Activated CD4-positive, alpha-beta T cell treated with anti-CD3 and anti-CD28 coated beads, Interleukin-2, amount 50 U/mL, for 1 hour (primary cell): ENCODE measurements at places on chromosomes 4 and X.
A peak's percentile ranks its signal among the peaks of the same experiment; 100 is the strongest.

DNA sequence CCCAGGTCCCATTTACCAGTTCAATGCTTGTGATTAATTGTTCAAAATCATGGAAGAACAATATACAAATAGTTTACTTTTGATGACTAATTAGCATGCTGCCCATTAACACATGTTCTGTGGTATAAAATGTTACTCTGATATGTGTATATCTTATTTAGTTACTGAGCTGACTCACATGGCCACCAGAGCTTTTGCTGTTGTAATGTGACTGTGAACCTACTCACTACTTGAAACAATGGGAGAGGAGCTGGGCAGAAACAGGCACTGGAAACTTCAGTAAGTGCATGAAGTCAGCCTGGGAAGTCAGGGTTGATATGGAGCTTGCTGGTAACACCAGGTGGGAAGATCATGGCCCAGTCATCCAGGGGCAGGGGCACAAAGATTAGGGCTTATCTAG lies 72.7 kb upstream of the MAD2L1 start:
- no peak for DNase-seq

- no peak for DNase-seq
These were observed 1036.2 kb upstream of the GRID2 start for GRCh38 chr4:91267543-91267942.

GRCh38 chr4:155787113-155787710 lies 28.4 kb downstream of the GUCY1B1 start:
- no peak for DNase-seq

DNA sequence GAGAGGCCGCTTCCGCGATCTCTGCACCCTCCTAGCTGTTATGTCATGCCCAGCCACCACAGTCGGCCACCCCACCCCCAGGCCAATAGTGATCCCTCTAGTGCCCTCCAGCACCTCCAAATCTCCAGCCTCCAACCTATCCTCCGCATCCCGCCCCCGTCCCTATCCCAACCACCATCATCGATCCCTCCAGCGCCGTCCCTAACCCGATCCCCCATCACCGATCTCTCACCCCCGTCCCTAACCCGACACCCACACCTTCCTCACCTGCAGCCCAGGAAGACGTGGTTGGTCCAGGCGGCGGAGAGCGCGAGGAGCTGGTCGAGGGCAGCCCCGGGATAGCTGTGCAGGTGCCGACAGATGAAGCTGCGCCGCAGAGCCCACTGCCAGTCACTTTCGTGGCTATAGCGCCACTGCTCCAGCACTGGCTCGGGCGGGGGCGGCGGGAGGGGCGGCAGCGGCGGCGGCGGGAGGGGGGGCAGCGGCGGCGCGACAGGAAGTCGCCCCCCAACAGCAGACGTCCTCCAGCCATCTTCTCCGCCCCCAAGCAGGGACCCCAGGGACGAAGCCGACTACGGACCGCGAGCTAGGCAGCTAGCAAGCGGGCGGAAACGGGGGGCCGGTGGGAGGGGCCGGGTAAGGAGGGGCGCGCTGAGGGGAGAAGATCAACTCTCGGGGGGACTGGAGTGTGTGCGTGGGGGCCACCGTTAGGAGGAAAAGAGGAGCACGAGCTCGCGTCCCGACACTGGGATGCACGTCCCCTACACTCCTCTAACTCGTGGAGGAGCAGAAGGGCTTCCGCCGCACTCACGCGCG lies 552 bp downstream of the NKRF start:
- peak; percentile 47 for DNase-seq

DNA sequence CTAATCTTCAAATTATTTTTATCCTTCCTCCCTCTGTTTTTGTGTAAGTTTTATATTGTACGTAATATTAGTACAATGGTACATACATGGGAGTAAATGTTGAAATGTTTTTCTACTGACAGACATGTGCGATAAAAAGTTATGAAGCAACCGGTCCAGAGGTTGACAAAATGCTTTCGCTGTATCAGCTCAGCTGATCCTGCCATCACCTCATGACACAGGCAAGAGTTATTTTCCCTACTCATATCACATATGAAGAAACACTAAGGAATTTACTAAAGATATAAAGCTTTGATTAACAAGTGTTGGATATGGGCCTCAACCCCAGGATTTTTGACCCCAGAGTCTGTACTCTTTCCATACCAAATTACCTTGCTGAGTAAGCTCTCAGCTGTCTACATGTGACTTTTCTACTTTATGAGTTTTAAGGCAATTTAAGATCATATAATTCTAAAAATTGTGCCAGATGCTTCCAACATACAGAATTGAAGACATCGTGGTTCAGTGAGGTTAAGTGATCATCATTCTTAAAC lies 50.0 kb downstream of the CLCN5 start:
- no peak for DNase-seq

DNA sequence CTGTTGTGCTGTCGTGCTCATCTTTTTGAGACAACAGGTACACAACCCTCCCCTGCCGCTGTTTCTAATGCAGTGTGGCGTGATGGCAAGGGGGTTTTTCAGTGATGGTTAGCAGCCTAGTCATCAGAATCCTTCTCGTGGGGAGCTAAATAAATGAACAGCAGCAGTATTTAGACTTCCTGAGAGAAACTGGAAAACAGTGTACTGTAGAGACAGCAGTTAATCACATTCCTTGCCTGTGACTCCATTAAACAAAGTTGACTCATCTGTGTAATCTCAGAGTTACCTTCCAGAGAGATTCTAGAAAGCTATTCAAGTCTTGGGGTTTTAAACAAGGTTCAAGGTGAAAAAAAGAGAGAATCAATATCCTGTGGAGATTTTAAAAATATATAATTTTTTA lies 1753.2 kb upstream of the PCDH7 start:
- no peak for DNase-seq

GRCh38 chrX:17359500-17359899 lies 15.5 kb upstream of the NHS start:
- DNase-seq: no peak

- DNase-seq: no peak
These were observed 105.1 kb upstream of the GRID2 start for GRCh38 chr4:92198711-92199110.

GRCh38 chr4:38132843-38133662 lies 172.9 kb downstream of the PTTG2 start:
- DNase-seq: no peak

DNA sequence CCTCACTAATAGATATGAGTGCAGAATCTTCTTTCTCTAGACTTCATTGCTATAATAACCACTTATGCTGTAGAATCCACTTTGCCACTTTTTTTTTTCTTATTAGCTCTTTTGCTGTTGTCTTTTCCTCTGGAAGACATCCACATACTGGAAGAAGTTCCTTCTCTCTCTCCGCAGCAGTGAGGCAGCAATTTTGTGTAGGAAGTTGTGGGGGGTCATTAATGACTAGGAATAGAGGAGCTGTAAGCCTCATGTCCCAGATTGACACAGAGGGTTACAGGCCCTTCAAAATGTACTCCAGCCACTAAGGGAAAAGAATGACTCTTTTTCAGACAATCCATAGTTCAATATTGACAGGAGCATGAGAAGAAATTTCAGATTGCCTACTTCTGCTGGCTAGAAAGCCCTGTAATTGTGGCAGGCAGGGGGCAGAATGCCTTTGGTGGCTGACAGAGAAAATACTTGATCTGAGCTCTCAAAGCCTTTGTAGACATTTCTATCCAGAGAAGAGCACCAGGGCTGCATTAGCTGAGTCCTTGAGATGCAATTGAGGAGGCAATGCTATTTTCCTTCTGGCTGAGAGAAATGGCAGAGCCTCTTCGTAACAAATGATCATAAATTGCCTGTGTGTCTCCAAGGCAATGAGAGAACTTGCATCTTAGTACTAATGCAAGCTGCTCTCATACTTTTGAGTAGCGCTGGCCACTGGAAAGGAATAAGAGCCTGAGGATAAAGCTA lies 856.2 kb downstream of the STIM2 start:
- no peak for DNase-seq

DNA sequence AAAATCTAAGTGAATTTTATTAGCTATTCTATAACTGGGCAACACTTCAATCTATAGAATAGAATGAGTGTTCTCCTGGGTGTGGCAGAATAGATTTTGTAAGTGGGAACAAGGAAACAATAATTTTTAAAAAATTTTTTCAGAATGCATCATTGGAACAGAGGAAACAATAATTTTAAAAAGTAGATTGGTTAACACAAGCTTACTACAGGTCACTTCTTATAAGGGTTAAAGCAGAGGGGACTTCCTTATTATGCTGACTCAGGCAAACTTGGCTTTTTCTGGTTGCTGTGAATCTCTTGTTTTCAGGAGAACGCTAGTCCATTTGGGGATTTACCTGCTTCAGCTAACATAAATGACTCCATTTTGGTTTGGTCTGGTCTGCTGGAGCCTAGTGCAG lies 52.5 kb downstream of the HOPX start:
- DNase-seq: no peak

- no peak for DNase-seq
These were observed 167.0 kb upstream of the CPEB2 start for GRCh38 chr4:14835288-14835687.

DNA sequence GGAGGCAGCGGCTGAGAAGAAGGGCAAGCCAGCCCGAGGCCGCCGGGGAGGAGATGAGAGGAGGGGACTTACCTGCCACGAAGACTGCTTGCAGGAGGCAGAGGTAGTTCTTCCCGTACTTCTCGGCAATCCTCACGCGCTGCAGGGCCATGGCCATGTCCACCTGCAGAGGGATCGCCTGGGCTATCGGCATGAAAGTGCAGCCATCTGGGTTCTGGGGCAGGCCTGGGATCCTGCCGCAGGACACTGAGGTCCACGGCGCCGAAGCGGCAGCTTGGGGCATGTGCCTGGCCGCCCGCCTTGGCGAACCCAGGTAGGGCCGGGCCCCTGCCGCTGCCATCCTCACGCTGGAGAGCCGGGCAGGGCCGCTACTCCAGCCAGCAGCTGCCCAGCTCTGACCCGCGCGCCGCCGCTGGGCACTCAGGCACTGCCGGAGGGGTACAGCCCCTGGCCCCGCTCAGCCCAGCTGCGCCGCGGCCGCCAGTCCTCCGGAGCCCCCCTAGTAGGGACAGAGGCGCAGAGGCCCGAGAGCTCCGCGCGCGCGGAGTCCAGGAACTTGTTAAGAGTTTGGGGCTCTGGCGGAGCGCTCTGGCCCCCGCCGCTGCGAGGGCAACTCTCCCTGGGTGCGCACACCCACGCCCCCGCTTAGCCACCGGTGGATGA lies 16.0 kb downstream of the MCF2 start:
- no peak for DNase-seq

DNA sequence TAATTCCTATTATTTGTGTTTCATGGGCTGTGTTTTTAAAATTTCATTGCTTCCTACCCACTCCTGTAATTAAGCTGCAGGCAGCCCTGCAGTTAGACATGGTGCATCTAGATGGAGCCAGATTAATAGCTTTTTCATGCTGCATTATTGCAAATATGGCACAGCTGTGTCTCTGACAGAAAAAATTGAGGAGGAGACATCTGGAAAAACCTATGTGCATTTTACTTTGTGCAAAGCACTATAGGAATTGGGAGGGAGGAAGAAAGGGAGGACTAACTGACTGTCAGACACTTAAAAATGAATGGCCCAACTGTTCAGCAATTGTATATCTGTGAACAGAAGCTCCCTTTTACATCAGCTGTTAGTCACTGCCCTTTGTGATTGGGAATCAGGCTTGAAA lies 8.1 kb upstream of the RPGR start:
- DNase-seq: no peak

- DNase-seq: no peak
These were observed 187.1 kb upstream of the C1QTNF7 start for GRCh38 chr4:15240764-15241163.

DNA sequence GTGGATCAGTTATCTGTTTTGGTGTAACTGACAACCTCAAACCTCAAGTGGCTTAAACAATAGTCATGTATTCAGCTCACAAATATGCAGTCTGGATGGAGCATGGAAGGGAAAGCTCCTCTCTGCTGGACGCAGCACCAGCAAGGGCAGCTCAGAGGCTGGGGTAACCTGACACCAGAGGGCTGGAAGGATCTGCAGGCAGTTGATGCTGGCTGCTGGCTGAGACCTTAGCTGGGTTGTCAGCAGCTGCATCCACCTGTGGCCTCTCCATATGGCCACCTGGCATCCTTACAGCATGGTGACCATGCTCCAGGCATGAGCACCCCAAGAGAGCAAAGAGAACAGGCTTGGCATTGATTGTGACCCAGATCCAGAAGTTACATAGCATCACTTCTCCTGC lies 46.7 kb downstream of the ENPP6 start:
- no peak for DNase-seq

GRCh38 chrX:23756165-23756564 lies 13.1 kb upstream of the ACOT9 start:
- DNase-seq: peak; percentile 54

DNA sequence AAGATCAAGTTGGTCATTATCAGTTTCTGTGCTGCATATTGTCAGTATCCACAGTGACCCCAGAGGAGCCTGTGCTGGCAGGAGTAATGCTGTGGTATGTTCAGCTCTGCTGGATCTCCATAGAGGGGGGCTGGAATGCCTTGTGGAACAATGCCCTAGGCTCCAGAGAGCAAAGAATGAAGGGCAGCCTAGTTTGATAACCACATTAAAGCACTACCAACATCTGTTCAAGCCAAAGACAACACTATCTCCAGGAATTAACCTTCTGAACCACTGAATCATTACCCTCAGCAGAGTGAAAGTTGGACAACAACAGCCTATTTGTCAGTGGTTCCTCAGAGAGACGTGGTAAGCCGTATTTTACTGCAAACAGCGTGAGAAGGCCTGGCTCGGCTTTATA lies 192.3 kb upstream of the CXorf66 start:
- no peak for DNase-seq

DNA sequence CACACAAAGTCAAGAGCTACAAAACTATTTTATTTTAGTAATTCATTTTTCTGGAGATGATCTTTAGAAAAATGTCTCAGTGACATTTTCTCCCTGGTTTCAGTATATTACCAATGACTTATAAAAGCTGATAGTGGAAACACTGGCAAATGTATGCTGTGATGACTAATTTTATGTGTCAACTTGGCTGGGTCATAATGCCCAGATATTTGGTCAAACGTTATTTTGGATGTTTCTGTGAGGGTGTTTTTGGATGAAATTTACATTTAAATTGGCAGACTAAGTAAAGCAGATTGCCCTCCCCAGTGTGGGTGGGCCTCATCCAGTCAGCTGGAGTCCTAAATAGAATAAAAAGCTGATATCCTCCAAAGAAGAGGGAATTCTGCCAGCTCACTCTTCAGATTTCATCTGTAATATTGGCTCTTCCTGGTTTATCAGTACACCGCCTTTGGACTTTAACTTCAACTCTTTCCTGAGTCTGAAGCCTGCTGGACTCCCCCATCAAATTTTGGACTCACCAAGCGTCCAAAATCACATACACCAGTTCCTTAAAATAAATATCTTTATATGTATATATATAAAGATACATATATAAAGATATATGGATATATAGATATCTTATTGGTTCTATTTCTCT lies 31.2 kb upstream of the RAB40A start:
- no peak for DNase-seq

DNA sequence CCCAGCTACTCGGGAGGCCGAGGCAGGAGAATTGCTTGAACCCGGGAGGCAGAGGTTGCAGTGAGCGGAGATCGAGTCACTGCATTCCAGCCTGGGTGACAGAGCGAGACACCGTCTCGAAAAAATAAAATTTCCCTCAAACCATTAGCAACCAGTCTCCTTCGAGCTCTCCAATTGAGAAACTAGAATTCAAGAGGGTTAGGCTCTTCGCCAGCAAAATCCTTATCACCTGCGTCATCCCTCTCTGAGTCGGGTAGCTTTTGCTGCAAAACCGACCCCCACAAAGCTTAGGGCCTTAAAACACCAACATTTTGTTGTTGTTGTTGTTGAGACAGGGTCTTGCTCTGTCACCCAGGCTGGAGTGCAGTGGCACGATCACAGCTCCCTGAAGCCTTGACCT lies 75.1 kb upstream of the DDX3X start:
- DNase-seq: no peak
